ENCODE measurements at places on chromosomes 7 and 10.

- DNase-seq, result peak; percentile 46
Measured at GRCh38 chr7:751826-752225, 24.7 kb upstream of the PRKAR1B start.

DNA sequence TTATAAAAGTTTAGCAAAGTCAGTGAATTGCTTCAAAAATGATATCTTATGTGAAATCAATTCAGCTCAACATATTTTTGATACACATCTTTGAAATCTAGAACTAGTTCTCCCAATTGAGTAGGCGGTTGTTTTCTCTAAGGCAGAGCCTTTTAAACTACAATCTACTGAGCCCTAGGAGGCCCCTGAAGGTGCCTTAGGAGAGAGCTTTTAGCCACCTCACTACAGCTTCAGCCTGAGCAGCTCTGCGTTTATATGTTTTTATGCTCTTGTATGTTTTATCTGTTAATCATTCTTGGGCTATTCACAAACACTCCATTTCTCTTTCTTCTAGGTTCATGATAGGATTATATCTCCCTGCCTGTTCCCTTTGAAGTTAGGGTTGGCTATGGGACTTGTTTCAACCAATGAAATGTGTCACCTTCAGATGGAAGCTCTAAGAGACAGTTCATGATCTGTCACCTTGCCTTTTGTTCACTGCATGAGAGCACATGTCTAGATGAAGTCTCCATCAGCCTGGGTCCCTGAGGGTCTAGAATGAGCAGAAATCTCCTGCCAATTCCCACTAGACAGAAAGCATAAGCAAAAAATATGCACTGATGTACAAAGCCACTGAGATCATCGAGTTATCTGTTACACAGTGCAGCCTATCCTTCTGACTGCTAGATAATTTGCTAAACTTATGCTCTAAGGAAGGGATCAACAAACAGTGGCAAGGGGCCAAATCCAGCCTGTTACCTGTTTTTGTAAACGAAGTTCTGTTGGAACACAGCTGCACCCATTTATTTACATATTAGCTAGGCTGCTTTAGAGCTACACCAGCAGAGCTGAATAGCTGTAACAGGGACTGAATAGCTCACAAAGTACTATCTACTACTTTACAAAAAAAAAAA, 128.5 kb upstream of the CDK1 start:
- no peak for DNase-seq

DNA sequence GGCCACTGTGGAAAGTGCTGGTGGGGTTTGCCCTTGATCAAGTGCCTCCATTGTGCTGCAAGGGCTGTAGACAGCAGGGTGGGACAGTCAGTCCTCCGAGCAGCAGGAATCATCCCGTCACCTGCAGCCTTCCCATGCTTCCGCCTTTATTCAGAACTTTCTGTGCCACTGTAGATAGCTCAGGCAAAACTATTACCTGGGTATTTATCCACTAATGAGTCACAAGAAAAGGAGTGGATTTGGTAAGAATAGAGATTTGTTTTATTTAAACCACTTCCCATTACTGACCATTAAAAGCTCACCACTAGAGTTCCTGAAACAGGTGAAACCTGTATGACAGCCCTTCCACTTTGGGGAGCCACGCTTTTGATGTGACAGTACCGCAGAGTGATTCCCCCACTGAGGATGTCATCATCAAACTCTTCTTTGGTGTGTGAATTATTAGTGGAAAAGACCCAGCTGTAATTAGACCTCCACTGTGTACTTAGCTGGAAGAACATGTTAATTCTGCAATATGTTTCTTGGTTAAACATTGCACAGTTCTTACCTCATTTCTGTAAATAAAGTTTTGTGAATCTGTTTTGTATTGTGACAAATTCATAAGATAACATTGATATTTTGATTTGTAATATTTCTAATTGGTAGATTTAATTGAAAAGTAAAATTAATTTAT, 208.8 kb downstream of the MLLT10 start:
- DNase-seq, result no peak

DNA sequence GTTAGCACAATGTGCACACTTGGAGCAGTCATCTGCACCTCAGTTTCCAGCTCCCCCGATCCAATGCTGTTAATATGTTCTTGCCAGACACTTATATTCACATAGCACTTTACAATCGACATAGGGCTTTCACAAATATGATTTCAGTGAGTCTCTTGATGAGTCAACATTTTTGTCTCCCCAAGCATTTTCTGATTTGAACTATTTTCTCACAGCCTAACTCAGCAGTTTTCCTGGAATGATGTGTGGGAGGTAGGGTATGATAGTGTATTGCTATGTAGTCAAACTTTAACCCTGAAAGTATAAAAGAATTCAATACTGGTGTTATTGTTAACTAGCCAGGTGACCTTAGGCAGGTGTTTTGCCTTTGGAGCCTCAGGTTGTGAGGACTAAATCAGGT, 82.5 kb upstream of the LRGUK start:
- DNase-seq, result peak; percentile 54

DNA sequence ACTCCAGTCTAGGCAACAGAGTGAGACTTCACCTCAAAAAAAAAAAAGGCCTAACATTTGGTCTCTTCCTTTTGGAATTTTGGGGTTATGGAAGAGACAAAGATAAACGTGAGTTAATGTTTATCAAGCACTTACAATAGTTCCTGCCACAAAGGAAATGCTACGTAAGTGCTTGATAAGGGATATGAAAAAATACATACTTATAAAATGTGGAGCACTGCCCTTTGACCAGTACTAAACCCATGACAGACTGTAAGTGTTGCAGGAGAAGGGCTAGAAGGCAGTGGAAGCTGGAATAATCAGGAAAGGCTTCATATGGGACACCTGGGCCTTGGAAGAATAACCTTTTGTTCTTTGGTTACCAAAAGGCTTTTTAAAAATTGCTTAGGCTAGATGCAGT, 25.5 kb downstream of the TMEM248 start:
- DNase-seq, result no peak

- no peak for DNase-seq
Measured at GRCh38 chr7:126790763-126791162, 462.0 kb downstream of the GRM8 start.

Measured in osteoblast (primary cell).